Stimulated activated naive CD8-positive, alpha-beta T cell treated with anti-CD3 and anti-CD28 coated beads, Interleukin-15, amount 100 ng/mL, for 72 hours (primary cell): ENCODE measurements at places on chromosomes 1 and 21.

- no peak for DNase-seq
Measured at GRCh38 chr1:201511396-201511940, 4.5 kb upstream of the CSRP1 start.

DNA sequence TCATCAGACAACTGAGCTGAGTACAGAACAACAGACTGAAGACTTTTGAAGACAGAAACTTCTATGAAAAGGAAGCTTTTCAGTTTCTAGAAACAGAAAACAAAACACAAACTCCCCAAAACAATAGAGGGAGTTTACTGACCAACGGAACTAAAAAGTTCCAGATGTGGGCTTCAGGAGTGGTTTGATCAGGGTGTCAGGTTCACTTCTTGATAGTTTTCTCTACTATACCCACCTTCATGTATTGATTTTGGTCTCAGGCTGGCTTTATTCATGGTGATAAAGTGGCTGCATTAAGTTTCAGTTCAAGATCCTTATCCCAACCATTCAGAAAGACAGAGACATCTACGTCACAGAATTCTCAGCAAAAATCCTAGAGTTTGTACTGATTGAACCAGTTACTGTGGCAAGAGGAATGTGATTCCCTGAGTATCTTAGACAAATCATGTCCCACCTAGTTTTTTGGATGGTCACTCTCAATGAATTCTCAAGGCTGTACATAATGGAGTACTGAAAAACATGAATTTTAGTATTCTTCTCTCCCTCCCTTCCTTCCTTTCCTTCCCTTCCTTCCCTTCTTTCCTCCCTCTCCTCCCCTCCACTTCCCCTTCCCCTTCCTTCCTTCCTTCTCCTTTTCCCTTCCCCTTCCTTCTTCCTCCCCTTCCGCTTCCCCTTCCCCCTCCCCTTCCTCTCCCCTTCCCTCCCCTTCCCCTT lies 680.5 kb downstream of the PTPRU start:
- DNase-seq: no peak

DNA sequence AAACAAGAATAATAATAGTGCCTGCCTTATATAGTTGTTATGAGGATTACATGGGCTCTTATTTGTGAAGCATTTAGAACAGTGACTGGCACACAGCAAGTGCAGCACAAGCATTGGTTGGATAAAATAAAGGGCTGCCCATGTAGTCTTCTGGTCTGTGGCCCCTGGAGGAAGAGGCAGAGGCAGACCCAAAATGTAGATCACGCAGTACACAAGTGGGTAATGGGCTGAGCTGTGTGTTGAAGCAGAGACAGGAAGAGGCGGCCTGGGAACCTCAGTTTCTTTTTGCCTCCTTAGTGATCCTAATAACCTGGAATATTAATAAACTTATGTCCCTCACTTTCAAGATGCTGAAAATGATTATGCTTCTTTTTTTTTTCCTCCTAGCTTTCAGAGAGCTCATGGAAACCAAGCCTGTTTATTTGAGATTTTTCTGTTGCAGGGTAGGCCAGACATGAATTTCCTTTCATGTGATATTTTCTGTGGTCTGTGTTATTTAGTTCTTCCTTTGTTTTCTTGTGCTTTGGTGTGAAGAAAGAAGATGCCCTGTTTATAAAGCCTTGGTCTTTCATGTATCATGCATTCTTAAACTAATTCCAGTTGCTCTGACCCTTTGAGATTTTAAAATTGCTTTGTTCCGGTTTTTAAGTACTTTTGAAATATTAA lies 42.5 kb downstream of the LRRC8D start:
- DNase-seq: no peak

GRCh38 chr1:230123280-230124185 lies 56.5 kb downstream of the GALNT2 start:
- DNase-seq: peak; percentile 42

DNA sequence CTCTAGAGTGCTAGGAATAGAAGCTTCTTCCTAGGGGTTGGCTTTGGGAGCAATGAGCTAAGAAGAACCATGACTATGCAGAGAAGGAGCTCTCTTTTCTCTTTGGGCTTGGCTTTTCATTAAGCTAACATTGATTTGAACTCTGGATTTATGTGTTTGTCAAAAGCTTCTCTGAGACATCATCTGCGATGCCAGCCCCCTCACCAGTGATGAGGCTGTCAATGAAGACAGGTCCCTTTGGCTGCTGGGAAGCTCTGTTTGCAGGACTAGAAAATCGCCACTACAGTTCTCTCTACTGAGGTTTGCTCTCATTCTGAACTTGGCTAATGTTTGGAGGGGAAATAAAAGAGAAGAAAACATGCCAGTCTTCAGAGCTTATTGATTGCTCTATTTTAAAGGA lies 185.0 kb downstream of the PCP4 start:
- DNase-seq: no peak

GRCh38 chr21:42666023-42666747 lies 12.8 kb downstream of the PDE9A start:
- peak; percentile 43 for DNase-seq

DNA sequence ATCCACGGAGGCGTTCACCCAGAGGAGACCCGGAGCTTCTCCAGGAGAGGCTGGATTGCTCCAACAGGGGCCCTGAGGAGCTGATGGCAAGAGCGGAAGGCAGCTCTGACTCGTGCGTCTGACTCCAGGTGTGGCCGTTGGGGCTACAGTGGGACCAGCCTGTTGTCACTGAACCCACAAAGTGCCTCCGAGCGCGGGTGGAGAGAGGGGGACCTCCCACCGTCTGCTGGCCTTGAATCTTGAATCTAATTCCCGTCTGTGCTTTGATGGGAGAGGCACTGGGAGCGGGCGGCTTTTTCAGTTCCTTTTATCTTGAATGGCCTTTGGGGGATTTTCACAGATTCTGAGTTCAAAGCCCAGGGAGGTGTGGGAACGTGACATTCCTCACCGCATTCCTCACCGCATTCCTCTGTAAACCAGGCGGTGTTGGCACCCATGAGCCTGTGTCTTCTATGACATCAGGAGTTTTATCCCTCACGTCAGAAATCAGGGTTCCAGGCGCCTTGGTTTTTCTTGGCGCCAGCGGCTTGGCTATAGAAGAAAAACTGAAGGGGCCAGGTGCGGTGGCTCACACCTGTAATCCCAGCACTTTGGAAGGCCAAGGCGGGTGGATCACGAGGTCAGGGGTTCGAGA lies 39.2 kb upstream of the COL18A1 start:
- no peak for DNase-seq

- DNase-seq: no peak
Measured at GRCh38 chr21:31356440-31356839, 12.4 kb upstream of the TIAM1 start.

DNA sequence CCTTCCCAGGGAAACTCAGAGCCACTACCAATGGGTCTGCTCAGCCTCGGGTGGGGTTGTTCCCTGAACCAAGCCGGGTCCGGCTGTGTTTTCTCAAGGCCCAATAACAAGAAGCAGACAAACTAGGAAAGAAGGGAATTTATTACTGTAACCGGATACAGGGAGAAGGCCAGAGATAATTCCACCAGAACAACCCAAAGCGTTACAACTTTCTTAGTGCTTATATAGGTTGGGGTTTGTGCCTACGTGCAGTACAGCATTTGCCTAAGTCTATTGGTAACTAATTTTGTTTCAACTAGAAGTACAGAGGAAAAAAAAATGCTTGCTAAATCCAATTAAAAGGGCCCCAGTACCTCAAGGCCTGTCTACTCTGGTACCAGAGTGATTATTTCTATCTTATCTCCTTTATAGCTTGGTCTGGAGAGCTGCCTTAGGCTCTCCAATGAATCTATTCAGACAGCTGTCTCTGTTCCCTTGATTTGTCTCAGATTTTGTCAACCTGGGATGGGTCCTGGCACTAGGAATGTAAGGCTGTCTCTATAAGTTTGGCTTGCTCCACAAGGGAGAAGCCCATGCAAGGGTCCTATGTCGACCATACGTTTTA lies 57.3 kb upstream of the CCDC190 start:
- DNase-seq: no peak

GRCh38 chr1:8023287-8023994 lies 2.7 kb downstream of the ERRFI1 start:
- DNase-seq: no peak

- DNase-seq: no peak
Measured at GRCh38 chr1:231869364-231869763, 242.8 kb downstream of the DISC1 start.

GRCh38 chr21:29419422-29419821 lies 120.7 kb downstream of the BACH1 start:
- DNase-seq: no peak

DNA sequence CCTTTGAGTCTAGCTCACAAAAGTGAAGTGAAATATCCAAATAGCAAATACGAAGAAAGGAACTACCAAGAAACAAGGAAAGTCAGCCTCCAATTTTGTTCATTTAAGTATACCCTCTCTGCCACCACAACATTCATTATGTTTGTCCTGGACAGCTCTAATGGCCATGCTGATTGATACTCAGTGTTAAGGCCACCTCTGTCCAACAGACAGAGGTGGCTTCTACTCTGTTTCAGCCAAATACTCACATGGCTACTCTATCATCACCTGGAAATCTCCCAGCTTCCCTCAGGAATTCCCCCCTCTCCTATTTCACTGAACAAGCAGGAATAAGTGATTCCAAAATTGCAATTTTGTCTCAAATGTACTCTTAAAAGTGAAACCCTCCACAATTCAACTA lies 10.7 kb downstream of the APP start:
- DNase-seq: no peak

- DNase-seq: no peak
Measured at GRCh38 chr21:35294231-35294898, 245.3 kb upstream of the RUNX1 start.

GRCh38 chr1:94541246-94542087 lies at the start of gene F3:
Gene F3, minus strand, starts transcription at chr1:94541759. Its CDS starts 123 bp downstream, at chr1:94541636.
- DNase-seq: peak; percentile 71

DNA sequence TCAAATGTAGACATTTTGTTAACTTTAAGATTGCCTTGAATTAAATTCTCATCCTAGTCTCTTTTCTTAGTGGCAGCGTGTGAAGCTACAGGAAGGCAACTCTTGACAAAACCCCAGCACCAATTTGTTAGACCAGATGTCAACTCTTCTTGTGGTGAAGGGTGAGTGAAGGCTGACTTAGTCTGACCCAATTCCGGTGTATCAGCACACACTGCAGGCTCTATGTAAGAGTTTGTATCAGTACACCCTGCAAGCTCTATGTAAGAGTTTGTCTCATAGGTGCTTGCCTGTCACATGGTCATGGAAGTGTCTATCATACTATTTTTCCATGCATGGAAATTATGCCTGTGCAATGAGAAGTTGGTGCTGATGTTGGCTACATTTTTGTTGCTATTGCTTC lies 16.8 kb downstream of the CR2 start:
- no peak for DNase-seq

GRCh38 chr1:119632841-119633240 lies 15.2 kb downstream of the ZNF697 start:
- DNase-seq: no peak

DNA sequence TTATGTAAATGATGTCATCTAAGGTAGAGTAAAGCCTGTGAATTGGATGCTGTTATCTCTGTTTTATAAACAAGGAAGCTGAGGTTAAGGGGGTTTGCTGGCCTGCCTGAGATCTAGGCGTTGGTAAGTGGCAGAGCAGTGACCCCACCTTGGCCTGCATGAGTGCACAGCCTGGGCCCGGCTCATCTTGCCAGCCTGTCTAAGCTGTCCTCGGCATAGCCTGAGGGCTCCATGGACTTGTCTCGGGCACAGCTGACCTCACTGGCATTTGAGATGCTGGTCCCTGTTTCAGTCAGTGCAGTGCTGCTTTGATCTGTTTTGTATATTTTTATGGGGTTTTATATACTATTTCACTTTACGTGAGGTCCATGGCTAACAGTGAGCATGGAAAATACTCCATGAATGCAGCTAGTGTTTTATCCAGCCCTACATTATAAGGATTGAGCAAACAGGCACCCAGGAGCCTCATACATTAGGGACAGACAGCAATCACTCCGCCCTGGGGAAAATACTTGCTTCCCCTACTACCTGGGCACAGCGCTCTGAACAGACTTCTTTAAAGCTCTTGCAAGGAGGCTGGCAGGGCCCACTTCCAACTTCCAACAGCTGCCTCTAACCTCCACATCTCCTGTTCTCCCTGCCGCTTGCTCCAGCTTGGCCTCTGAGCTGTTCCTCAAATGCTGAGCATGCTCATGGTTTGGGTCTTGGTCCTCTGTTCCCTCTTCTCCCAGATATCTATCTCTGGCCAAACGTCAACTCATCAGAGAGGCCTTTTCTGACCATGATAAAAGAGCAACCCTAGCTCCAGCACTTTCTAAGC lies 150.6 kb upstream of the HMGB4 start:
- DNase-seq: no peak

- DNase-seq: no peak
Measured at GRCh38 chr1:206501881-206502280, 5.5 kb upstream of the RASSF5 start.

DNA sequence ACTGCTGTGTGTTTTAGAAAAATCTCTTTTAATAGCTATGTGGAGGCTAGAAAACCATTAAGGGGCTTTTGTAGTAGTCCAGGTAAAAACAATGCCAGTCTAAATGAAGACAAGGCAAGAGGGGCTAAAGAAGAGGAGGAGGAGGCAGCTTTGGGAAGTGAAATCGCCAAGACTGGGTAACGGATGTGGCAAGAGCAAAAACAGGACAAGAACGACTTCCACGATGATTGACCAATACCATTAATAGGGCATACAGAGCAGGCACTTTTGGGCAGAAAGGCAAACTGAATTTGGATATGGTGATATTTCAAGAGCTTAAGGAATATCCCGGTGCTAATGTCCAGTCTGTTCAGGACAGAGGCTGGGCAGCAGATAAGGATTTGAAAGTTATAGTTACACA lies 22.0 kb downstream of the COA6 start:
- no peak for DNase-seq
